ENCODE measurements at places on chromosomes 3 and 15.

GRCh38 chr3:178494386-178494785, 41.9 kb upstream of the KCNMB2 start:
- H3K27ac ChIP-seq, result no peak overlapping the region
- no peak overlapping the region for H3K4me3 ChIP-seq
- no peak for DNase-seq
- H3K27me3 ChIP-seq, result no peaks in the 10 kb centered on the region
- no peaks in the 10 kb centered on the region for H3K36me3 ChIP-seq

GRCh38 chr3:4356546-4357410, 53.6 kb downstream of the SETMAR start:
- peaks cover 7% of the 10 kb centered on the region for H3K4me1 ChIP-seq
- DNase-seq, result no peak
- no peak overlapping the region for H3K27ac ChIP-seq

DNA sequence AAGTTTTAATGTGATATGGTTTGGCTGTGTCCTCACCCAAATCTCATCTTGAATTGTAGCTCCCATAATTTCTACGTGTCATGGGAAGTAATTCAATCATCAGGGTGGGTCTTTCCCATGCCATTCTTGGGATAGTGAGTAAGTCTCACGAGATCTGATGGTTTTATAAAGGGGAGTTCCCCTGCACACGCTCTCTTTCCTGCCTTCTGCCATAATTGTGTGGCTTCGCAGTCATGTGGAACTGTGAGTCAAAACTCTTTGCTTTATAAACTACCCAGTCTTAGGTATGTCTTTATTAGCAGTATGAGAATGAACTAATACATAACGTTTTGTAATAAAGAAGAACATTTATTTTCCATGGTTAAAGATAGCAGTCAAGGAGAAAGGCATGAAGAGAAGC, 39.2 kb upstream of the GOLIM4 start:
- no peak for DNase-seq
- H3K4me3 ChIP-seq, result no peak overlapping the region
- no peak overlapping the region for H3K27ac ChIP-seq
- no peaks in the 10 kb centered on the region for H3K36me3 ChIP-seq
- H3K4me1 ChIP-seq, result no peaks in the 10 kb centered on the region

- no peak overlapping the region for H3K27ac ChIP-seq
- H3K4me3 ChIP-seq, result no peak overlapping the region
- peaks cover 31% of the 10 kb centered on the region for H3K36me3 ChIP-seq
- no peak for DNase-seq
- H3K27me3 ChIP-seq, result no peaks in the 10 kb centered on the region
- peaks cover 21% of the 10 kb centered on the region for H3K4me1 ChIP-seq
Measured at GRCh38 chr3:126067959-126068358, 16.0 kb downstream of the SLC41A3 start.

- no peak overlapping the region for H3K4me3 ChIP-seq
- no peaks in the 10 kb centered on the region for H3K4me1 ChIP-seq
- H3K36me3 ChIP-seq, result peaks cover 10% of the 10 kb centered on the region
- no peak for DNase-seq
Measured at GRCh38 chr3:60887574-60887973, 363.7 kb downstream of the FHIT start.
